ENCODE measurements at places on chromosomes 4 and X.
A peak's percentile ranks its signal among the peaks of the same experiment; 100 is the strongest.

GRCh38 chrX:135632353-135632752 lies 81.1 kb upstream of the CT45A1 start:
- no peak for DNase-seq

- no peak for DNase-seq
Observed at GRCh38 chr4:47084795-47085194, 53.4 kb downstream of the GABRB1 start.

GRCh38 chr4:75735525-75735924 lies 11.1 kb downstream of the USO1 start:
- DNase-seq, result peak; percentile 15

DNA sequence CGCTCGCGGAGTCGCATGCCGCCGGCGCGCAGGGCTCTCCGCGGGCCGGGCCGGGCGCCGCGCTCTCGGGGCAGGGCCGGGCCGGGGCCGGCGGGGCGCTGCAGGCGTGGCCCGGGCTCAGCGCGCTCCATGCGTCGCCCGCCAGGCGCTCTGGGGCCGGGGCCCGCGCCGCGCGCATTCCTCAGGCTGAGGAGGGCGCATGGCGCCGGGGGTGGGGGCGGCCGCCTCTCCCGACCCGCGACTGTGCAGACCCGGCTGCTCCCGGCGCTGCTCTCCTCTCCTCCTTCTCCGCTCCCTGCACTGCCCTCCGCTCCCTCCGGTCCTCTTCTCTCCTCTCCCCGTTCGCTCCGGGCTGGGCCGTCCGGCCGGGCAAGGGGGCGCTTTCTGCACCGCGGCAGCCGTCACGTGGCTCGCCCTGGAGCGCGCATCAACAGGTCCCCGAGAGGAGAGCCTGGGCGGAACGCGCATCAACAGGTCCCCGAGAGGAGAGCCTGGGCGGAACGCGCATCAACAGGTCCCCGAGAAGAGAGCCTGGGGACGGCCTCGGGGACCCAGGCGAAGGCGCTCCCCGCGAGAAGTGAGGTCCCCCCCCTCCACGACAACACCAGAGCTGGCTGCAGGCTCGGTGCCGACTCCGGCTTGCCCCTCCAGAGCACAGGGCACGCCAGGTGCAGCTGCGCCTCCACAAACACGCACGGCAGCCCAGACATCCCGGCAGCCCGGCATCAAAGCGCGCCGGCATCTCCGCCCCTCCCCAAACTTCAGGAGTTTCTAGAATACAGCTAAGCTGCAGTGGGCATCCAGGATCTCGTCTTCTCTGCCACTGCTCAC lies 12.9 kb downstream of the PPP2R3B start:
- DNase-seq, result peak; percentile 80

DNA sequence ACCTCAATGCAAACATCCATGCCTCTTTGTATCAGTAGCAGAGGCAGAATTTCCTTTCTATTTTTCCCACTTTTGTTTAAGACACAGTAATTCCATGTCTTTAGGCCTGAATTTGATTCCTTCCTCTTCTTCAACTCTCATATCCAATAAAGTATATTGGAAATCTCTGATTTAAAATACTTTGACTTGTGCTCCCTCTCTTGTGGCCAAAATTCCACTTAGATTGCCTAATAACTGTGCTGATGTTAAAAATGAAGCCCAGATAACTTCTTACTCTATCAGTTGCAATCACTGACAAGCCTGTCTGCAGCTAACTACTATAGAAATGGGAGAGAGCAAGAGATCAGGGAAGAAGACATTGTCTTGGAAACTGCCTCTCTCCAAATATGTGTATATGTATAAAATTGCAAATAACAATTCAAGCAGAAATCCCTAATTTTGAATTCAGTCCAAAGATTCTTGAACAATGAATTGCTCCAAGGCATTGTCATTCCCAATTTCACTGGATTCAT lies 163.5 kb upstream of the SPIN4 start:
- DNase-seq, result no peak

DNA sequence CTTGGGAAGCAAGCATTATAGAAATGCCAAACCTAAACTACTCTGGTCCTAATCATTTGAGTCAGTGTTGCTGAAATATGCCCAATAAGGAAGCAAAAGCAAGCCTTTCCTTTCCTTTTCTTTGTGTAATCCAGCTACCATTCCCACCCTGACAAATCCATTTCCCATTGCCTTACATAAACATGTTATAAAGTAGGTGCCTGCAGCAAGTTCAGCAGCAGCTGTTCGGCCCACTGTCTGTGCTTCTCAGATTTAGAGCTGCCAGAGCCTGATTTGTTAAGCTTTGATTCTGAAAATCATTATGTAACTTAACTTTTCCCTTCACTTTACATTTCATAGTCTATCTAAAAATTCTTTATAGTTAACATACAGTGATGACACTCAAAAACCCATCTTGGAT lies 148.6 kb downstream of the EPHA5 start:
- DNase-seq, result no peak

All from activated CD4-positive, alpha-beta T cell treated with anti-CD3 and anti-CD28 coated beads, Interleukin-2, amount 10 ng/mL, durations not matched to agents 24 days and 14 days (primary cell).